ENCODE measurements at places on chromosomes 6 and 20.

- no peak for DNase-seq
Measured at GRCh38 chr6:73058736-73059135, 166.6 kb downstream of the KHDC1L start.

DNA sequence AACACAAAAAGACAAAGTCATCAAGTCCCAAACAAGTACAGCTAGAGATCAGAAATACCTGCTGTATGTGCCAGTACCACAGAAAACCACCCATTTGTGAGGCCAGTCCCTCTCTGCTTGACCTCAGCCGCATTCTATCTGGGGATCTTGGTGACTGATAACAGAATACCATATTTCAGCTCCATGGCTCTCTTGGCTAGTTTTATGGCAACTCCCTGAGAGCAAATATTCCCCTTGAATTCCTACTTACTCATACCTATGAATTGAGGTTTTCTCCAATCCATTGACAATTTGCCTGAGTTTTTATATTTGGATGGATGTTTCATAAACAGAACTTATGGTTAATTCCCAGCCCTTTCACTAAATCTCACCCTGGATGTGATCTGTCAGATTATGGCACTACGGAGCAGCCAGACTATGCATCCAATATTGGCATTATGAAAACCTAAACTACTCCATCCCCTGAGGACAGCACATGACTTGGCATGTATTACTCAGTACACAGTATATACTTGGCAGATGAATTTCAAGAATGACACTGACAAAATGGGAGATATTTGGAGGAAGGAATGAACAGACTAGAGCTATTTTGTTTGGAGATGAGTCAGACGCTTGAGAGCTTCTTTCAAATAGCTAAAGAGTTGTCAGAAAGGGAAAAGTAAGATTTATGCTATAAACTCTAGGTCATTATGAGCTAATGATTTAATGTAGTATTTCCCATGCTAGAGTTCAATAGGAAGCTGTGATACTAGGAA is 95.7 kb downstream of the PRDM1 start:
- DNase-seq, result peak; percentile 84

DNA sequence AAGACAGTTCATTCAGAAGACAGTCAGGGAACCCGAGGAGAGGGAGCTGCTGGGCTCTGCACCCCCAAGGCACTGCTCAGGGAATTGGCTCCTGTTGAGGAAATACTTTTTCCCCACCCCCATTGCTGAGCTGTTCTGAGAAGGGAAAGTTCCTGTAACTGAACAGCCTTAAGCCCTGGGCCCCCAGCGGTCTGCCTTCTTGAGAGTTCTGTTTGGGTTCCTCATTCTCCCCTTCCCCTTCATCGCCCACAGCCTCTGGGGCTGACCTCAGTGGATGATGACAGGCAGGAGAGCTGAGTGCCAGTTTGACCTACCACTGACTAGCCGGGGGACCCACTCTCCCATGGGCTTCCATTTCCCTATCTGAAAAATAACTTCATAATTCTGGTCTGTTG is 10.7 kb downstream of the HCK start:
- DNase-seq, result no peak

- DNase-seq, result no peak
Measured at GRCh38 chr6:62740596-62740995, 454.6 kb upstream of the KHDRBS2 start.

DNA sequence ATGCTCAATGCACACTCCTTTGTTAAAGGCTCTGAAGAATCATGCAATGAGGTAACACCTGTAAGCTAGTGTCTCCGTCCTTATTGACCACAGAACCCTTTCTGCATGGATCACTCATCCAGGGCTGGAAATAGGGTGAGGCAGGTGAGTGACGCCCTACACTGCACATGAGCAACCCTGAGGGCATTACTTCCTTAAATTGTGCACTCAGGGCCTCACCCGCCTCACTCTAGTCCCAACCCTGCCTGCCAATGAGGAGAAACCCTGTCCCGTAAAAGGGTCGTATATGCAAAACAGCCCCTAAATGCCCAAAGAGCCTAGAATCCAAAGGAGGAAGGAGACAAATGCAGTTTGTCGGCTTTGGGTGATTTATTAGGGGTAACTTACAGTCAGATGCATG is 33.6 kb upstream of the NOP56 start:
- DNase-seq, result no peak

DNA sequence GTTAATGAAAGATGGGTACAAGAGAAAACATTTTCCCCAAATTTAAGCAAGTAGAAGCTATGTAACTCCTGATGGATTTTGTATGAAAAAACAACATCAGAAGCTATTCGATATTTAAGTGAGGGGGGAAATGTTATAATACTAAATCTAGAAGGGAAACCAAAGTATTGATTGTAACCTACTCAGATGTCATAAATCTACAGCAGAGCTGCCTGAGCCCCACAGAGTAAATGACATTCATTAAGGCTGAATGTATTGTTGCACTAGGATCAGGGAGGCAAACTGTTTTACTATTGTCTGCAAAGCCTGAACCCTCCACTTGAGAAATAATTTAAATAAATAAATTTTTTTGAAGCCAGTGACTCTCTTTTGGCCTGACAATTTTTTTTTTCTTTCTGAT is 19.3 kb downstream of the ANKRD6 start:
- DNase-seq, result no peak

Data from HS-5 (cell line).